ENCODE measurements at places on chromosomes 11 and 22. TPM values are rescaled to one million over a fixed set of nuclear protein-coding genes. Genes with fewer than 3 reads are reported as not detected.

DNA sequence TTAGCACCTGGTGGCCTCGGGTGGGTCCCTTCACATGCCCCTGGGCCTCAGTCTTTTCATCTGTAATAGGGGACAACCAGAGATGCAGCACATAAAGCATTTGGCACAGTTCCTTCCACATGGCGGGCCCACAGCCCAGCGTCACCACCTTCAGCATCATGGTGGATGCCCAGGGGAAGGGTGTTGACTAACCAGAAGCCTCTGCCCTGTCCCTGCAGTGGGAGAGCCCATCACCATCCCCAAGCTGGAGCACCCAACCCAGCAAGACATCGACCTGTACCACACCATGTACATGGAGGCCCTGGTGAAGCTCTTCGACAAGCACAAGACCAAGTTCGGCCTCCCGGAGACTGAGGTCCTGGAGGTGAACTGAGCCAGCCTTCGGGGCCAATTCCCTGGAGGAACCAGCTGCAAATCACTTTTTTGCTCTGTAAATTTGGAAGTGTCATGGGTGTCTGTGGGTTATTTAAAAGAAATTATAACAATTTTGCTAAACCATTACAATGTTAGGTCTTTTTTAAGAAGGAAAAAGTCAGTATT, 14.8 kb upstream of the UVRAG start:
- no peak overlapping the region for H3K4me3 ChIP-seq
- DNase-seq, result no peak
- no peaks in the 10 kb centered on the region for H3K4me1 ChIP-seq
- H3K27ac ChIP-seq, result no peak overlapping the region
- H3K27me3 ChIP-seq, result no peaks in the 10 kb centered on the region

GRCh38 chr11:112277941-112278340, 17.3 kb upstream of the PLET1 start:
- no peaks in the 10 kb centered on the region for H3K27me3 ChIP-seq
- no peak for DNase-seq
- H3K4me3 ChIP-seq, result no peak overlapping the region

The OR2AG1 gene
- not detected for total RNA-seq

GRCh38 chr22:28229566-28230485, 310.8 kb upstream of the PITPNB start:
- H3K4me1 ChIP-seq, result no peaks in the 10 kb centered on the region
- no peak overlapping the region for H3K27ac ChIP-seq
- no peaks in the 10 kb centered on the region for H3K27me3 ChIP-seq
- no peak for DNase-seq
- H3K4me3 ChIP-seq, result no peak overlapping the region

The BBOX1 gene
- not detected for total RNA-seq

The LGALS12 gene
- 0.64 TPM for total RNA-seq

Measured in transverse colon (tissue), 4 donors.